Naive thymus-derived CD4-positive, alpha-beta T cell (primary cell): ENCODE measurements at places on chromosomes 5 and 9.

GRCh38 chr5:170008376-170008775, 28.1 kb upstream of the INSYN2B start:
- no peak for DNase-seq

GRCh38 chr5:102996011-102996575, 123.8 kb downstream of the GIN1 start:
- no peak for DNase-seq

DNA sequence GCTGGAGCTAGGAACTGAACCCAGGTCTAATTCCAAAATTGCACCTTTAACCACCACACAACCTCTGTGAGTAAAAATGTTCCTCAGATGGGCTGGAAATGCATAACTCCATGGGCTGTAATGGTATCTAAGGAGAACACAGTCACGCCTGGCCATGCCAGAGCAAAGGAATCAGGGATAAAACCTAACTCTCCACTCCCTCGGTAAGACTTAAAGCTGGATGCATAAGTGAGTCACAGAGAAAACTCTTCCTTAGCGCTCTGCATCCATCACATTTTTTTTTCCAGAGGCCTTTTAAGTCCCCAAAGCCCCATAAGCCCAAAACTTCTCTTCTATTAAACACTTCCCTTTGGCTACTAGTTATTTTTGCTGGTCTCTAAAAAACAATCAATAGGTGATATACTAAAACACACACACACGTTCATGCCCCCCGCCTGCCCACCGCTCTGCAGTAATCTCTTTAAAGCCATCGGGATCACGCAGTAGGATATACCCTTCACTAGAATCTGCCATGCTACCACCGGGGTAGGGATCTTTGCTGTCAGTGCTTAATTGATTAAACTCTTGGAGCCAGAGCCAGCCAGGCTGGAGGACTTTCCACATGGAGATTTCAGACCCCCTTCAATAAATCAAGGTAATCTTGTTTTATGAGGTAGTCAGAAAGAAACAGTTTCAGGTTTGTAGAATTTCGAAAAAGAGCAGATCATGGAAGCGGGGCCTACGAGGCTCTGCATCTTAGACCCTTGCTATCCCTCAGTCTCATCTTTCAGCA, 212.9 kb downstream of the MAPKAP1 start:
- no peak for DNase-seq

GRCh38 chr9:78552802-78553201, 255.9 kb downstream of the PSAT1 start:
- no peak for DNase-seq

DNA sequence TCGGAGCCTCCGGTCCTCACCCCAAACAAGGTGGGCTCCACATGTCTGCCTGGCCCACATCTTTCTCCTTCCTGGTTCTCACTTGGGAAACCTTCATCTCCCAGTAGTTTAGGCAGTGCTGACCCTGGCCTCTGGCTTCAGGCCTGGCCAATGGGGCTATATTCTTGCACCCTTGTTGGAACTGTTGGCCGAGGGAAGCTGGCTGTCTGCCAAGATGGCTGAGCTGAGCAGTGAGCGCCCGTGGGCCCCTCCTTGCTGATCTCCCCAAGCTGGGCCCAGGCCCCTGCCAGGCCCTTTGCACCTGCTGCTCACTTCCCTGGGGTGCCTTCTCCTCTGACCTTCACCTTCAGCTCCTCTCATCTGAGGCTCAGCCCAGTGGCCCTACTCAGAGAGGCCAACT, 31.3 kb downstream of the TSPAN17 start:
- DNase-seq: no peak

GRCh38 chr9:21001581-21001980, 29.9 kb downstream of the HACD4 start:
- DNase-seq: no peak

- no peak for DNase-seq
Observed at GRCh38 chr5:123807177-123807945, 295.4 kb downstream of the CSNK1G3 start.

- DNase-seq: no peak
Observed at GRCh38 chr9:100573655-100574260, 4.1 kb upstream of the CAVIN4 start.

DNA sequence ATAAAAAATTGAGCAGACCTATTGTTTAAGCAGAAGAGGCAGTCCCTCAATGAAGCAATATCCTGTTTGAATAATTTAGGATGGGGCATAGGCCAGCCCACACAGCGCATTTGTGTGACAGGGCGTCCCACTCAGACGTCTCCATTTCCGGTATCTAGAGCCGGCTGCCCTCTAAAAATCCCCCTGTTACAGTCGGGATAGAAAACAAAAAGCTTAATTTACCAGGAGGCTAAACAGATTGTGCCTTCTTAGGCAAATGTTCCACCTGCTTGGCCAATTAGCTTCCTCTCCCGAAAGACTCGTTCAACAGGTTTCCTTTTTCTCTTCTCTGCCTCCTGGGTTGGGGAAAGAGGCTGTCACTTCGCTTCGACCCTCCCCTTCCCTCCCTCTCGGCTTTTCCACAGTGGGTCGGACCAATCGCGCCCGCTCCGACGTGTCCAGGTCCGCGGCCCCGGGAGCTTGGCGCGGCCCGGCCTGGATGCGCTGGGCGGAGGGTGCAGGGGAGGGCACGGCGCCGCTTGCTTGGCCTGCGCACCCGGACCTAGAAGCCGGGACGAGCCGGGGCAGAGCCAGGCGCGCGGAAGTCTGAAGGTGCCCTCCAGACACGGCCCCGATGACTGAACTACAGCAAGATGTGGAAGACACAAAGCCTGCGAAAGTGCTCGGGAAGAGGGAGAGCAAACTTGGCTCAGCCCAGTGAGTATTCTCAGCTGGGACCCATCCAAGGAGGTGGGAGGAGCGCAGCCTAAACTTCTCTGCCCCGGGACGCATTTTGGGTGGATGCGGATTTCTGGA, at the start of gene GRAMD2B:
Gene GRAMD2B, plus strand, starts transcription at position 416 of the 795 bp plus-strand sequence. Its CDS starts 198 bp downstream, at position 614.
- DNase-seq: peak; percentile 80

DNA sequence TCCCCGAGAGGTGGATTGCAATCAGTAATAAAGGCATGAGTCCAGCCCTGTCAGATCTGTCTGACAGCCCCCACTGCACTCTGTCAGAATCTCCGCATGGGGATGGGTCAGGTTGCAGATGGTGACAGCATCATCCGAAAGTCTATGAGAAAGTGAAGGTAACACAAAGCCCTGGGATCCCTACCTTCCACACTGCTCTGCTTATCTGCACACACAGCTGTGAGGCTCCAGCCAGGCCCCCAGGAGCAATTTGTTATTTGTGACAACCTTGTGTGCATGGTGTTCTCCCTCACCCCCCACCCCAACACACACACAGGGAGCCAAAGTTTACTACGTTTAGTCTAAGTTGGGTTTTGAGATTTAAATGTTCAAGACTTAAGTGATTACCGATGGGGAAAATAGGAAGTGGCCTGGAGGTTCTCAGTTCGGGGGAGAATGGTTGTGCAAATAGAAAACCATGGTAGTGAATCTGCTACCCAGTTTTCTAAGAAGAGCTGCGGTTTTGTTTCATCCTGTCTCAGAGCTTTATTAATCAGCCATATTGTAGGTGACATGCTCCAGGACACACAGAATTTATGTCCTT, 92.7 kb downstream of the SV2C start:
- no peak for DNase-seq

GRCh38 chr9:108386032-108386431, 469.8 kb downstream of the ACTL7B start:
- DNase-seq: no peak

DNA sequence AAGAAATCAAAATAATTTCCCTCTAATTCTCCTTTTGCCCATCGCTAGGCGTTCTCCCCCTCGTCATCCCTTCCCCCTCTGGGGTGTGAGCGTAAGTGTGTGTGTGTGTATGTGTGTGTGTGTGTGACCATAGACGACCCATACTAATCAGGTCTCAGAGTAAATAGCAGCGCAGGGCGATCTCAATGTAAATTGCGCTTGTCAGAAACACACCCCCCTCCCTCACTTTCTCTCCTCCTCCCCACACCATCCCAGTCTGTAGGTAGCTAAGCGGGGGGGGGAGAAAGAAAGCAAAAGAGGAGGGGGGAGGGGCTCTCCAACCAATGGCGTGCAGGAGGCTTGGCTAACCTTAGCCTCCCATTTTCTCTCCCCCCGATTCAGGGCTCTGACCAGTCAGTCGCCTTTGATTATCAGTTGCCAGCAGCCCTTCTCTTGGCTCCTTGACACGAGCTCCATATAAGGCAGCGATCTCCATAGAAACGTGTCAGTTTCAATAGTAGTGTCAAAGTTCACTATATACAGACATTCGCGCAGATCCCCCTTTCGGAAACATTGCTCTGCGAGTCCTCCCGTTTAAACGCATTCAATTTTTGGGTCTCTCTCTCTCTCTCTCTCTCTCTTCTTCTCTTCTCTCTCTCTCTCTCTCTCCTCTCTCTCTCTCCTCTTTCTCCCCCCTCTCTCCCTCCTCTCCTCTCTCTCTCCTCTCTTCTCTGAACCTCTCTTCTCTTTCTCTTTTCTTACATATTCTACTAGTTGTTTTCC, at the start of gene NR2F1:
Gene NR2F1, plus strand, starts transcription at position 546 of the 762 bp plus-strand sequence. CDS start 1,802 bp downstream, outside the sequence.
- DNase-seq: no peak

DNA sequence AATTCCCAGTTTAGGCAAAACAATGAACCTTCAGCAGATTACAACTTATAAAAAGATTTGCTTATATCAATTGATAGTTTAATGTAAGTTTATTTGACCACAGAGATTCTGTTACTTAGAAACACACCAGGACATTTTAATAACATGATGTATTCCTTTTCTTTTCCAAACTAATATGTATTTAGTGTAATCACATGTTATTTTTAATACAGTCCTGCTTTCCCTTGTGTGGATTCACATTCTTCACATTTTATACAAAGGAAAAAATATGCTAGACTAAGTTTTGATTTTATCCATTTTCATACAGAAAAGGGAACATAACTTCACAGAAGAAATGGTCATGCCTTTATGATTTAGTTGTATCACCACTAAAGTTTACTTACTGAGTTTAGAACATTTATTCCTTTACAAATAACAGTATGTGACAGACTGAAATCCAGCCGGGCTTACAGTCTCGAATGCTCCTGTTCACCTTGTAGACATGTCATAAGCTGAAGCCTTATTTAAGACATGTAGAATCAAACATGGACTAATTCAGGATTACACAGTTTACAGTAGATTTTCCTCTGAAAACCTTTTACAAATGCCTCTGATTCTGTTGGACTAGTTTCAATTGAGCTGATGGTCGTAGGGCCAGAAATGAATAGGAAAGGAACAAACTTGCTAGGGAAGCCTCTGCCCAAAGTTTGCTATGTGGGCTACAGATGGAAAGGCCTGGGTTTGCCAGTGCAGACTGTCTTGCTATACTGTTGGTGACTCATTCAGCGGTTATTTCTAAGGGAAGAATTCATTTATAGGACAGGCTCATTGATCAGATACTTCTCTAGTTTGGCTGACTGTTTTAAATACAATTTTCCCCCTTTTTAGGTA, 6.6 kb upstream of the ASPN start:
- DNase-seq: no peak

GRCh38 chr5:103441523-103441922, 121.1 kb downstream of the NUDT12 start:
- no peak for DNase-seq

- no peak for DNase-seq
Observed at GRCh38 chr5:108083232-108083631, 298.7 kb downstream of the FBXL17 start.

DNA sequence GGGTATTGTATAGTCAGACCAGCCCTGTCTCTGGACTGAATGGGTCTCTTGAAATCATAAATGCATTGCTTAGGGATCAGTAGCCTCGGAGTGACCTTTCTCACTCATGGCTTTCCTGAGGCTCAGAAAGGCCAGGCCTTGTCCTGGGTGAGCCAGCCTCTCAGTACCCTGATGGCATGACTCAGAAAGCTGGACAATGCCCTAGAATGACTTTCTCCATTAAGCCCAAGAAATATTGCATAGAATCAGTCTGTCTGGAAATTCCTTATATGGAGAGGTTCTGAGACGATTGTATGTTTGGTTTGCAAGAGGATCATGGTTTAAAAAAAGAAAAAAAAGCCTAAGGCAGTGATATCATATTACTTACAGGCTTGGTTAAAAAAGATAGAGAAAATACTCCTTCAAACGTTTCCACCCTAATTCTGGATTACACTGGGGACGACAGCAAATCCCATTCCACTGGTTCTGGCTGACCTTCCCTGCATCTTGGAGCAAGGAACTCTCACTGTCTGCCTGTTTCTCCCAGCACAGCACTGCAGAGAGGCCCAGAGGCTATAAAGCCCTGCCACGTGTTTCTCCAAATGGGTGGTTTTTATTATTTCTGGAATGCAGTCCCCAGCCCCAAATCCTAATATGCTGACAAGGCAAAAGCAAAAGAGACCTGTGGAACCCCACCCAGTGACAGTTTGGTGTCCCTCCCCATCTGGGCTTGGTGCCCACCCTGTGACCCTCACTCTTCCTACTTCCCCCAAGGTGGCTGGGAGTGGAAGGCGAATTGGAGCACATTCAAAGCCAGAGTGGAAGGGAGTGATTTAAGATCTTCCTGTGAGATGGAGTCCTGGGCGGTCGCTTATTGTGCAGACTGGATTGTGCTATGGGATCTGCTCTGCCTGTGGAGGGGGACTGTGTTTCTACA, 34.4 kb downstream of the MAP1B start:
- no peak for DNase-seq

GRCh38 chr5:58294598-58295305, 165.1 kb downstream of the PLK2 start:
- no peak for DNase-seq

DNA sequence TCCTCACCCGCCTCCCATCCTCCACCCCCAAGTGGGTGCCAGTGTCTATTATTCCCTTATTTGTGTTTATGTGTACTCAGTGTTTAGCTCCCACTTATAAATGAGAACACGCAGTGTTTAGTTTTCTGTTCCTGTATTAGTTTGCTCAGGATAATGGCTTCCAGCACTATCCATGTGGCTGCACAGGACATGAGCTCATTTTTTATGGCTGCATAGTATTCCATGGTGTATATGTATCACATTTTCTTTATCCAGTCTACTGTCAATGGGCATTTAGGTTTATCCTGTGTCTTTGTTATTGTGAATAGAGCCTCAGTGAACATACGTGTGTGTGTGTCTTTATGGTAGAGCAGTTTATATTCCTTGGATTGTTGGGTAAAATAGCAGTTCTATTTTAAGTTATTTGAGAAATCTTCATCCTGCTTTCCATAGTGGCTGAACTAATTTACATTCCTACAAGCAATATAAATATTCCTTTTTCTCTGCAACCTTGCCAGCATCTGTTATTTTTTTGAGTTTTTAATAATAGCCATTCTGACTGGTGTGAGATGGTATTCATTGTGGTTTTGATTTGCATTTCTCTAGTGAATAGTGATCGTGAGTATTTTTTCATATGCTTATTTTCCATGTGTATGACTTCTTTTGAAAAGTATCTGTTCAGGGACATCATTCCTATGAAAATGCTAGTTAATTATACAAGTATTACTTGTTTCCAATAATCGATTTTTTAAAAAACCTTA, 164.0 kb upstream of the CCDC152 start:
- no peak for DNase-seq

DNA sequence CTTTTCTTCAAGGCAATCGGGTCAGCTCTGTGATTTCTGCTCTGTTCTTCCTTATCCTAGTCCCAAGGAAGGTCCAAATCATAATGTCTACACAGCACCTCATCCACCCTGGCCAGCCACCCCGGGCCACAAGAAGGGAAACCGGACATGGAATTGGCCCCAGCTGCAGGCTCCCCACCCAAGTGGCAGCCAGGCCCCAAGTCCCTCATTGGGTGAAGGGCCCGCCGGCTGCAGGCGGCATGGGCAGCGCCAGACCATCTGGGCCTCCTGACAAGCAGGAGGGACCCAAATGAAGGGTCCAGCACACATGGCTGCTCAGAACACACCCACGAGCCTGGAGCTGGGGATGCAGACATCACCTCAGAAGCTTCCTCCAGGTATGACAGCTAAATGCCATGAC, 33.7 kb downstream of the BICD2 start:
- DNase-seq: no peak
